ENCODE measurements at places on chromosomes 3 and 15.

- no peak for DNase-seq
These were observed 299 bp downstream of the TYRO3 start for GRCh38 chr15:41559239-41559782.

GRCh38 chr15:62929000-62929357, 113.6 kb upstream of the TPM1 start:
- no peak for DNase-seq

GRCh38 chr15:74903676-74904075, 3.0 kb downstream of the FAM219B start:
- no peak for DNase-seq

DNA sequence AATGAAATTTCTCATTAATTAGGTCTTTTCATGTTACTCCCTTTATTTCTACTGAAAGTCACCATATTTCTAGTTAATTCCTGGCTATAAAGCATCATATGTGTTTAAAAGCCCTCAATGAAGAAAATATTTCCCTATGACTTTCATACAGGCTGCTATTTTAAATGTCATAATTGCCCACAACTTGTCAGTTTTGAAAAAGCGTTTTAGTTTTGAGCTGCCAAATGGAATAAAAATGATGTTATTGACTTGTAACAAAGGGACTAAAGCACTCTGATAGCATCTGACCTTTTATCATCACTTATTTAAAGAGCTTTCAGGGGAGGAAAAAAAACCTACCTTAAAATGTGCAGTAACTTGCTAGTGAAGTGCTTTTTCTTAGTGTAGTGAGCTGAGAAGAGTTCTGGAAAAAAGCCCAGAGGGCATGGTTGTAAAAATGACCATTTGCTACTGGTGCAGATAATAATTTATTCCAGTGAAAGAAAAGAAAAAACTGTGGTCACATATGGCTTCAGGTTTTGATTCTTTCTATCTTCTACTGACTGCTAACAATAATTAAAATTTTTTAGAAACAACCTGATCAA, 877.2 kb downstream of the CADM2 start:
- DNase-seq = no peak

- DNase-seq = no peak
These were observed 59.9 kb upstream of the PPIB start for GRCh38 chr15:64222573-64223366.

GRCh38 chr3:23904545-23904944, 12.2 kb downstream of the NKIRAS1 start:
- no peak for DNase-seq

GRCh38 chr3:53109190-53109589, 21.0 kb downstream of the RFT1 start:
- no peak for DNase-seq

DNA sequence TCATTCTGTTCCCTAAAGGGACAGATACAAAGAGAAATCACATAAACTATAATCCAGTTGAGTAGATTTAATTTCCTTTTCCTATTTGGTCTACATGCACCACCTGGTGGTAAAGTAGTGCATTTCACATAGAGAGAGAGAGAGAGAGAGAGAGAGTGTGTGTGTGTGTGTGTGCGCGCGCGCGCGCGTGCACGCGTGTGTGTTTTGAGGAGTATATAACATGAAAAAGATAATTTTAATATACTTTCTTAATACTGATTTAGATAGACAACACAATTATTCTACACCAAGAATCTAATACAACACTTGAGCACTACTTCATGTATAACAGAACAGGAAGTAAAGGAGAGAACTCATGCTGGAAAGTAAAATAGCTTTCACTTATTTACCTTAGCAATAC, 1.1 kb upstream of the FGF7 start:
- peak; percentile 13 for DNase-seq

GRCh38 chr3:117553461-117553860, 843.9 kb downstream of the TUSC7 start:
- no peak for DNase-seq

DNA sequence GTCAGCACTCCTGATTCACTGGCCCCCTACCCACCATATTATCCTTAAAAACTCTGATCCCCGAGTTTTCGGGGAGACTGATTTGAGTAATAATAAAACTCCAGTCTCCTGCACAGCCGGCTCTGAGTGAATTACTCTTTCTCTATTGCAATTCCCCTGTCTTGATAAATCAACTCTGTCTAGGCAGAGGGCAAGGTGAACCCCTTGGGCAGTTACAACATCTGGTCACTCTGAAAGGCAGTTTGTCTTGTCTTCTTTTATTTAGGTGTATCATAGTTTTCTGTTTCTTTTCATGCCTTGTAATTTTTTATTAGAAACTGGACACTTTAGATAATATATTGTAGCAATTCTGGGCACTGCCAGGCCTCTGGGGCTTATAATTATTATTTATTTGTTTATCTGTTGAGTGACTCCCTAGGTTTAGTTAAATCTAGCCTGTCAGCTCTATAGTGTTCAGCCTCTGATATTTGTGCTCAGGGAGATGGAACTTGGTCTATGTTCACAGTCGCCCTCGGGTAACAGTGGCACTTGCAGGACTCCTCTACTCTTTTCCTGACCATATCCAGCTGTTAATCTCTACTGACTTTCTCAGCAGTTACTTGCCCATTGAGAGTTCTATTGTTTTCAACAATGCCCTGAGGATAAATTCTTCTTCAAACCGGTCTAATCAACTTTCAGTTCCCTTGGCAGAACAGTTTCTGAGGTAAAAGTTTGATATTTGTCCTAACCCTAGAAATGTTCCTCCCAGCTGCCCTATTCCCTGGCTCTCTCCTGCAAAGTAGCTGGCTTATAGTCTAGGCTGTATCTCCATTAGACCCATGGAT, 15.5 kb upstream of the PLAAT1 start:
- no peak for DNase-seq

DNA sequence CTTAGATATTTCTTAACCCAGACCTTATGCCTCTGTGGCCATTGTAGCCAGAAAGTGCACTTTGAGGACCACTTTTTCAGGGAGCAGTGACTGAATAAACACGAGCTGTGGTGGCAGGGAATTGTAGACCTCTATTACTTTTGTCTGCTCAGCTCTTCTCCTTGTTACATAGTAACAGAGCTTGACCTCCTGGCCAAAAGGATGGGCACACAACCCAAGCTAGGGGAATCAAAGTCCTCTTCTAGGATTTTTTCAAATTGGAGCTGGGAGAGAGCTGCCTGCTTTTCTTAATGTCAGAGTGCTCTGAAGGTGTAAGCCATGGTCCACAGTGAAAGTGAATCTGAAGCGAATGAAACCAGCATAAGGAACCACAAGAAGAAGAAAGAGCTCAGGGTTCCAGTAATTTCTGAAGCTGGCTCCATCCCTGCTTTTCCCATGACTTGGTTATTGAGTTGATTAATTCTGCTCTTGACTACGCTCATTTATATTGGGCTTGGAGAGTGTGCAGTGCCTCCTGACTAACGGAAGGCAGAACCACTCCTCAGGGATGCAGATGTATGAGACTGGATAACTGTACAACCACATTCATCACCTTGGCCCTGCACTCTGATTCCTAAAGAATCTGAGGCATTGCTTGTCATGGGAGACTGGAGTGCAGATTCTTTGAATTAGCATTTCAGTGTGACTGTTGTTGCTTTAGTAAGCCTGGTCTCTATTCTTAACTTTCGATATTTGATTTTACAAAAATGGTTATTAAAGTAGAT, 60.9 kb downstream of the TLNRD1 start:
- DNase-seq = no peak

DNA sequence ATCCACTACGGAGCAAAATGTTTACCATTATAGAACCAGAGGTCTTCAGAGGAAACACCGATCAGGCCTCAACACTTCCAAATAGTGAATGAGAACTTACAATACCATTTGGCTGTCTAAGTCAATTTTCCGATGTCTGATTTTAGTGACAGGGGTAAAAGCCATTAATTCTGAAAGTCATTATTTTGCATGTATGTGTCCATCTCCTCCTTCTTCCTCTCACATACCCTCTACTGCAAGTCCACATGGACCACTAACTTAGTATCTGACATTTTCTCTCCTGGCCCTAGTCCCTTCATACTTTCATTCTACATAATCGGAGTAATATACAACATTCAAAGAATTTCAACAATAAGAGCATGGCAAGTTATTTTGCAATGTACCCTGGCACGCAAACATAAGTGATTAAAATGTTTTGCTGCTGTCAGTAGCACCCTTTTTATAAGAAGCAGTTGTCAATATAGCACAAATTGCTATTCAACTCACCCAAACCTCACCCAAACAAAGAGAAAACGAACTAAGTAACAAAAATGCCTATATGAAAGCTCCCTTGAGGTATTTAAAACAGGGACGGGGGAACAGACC, 1.9 kb downstream of the TOP2B start:
- DNase-seq = no peak

- DNase-seq = no peak
These were observed 60.5 kb upstream of the KY start for GRCh38 chr3:134711284-134711683.

- no peak for DNase-seq
These were observed 140.4 kb downstream of the GABRB3 start for GRCh38 chr15:26632500-26632899.

DNA sequence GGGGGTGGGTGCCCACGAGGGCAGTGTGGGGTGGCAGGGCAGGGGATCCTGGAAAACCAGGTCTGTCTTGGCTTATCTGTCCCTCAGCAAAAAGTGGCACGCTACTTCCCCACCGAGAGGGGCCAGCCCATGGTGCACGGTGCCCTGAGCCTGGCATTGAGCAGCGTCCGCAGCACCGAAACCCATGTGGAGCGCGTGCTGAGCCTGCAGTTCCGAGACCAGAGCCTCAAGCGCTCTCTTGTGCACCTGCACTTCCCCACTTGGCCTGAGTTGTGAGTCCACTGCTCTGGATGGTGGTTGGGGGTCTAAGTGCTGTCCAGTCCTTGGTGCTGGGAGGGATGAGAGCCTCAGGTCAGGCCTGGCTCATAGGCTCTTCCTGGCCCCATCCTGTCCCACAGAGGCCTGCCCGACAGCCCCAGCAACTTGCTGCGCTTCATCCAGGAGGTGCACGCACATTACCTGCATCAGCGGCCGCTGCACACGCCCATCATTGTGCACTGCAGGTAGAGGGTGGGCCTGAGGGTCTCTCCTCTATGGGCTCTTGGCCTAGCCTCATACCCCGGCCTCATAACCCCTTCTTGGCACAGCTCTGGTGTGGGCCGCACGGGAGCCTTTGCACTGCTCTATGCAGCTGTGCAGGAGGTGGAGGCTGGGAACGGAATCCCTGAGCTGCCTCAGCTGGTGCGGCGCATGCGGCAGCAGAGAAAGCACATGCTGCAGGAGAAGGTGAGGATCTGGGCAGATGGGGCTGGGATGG, 31.1 kb downstream of the PTPN23 start:
- no peak for DNase-seq

DNA sequence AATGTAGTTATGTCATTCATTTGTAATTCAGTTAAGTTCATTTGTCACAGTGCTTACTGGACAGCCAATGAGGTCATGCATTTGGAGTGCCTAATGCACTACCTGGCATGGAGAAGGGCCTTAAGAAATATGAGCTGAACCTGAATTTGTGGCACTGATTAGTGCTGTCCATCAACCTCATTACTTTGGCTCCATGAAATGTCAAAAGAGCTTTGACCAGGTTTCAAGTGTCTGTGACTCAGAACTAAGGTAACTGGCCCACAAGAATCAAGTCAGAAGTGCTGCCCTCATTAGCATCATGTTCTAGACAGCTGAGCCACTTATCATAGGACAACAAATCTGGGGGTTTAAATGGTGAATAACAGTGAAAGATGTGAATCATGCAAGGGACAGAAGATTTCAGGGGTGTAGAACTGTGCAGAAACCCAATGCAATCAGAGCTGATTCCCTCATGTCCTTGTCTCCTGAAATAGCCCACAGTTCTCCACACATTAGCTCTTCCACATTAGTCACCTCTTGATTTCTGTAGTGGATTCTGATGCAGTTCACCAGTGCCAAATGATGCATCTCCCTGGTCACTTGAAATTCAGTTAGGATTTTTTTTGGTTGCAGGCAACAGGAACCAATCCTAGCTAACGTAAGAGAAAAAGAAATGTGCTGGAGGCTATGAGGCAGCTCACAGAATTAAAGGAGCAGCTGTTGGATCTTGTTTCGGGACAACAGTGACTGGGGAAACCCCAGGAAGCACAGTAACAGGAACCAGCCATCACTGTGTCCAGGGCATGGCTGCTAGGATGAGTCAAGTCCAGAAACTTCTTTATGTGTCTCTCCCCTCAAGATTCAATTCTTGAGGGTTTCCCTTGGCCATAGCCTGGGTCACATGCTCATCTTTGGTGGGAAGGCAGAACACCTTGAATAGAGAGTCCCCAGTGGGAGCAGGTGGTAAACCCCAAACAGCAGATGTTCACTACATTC, 38.7 kb downstream of the CHST2 start:
- DNase-seq = no peak

- no peak for DNase-seq
These were observed 92.0 kb downstream of the RBPMS2 start for GRCh38 chr15:64683378-64683777.

- no peak for DNase-seq
These were observed 831.5 kb upstream of the NR2F2 start for GRCh38 chr15:95498961-95499360.

- DNase-seq = peak; percentile 49
These were observed 48.9 kb upstream of the CPNE4 start for GRCh38 chr3:132083583-132084279.

- no peak for DNase-seq
These were observed 483.2 kb upstream of the TBL1XR1 start for GRCh38 chr3:177680472-177680821.

DNA sequence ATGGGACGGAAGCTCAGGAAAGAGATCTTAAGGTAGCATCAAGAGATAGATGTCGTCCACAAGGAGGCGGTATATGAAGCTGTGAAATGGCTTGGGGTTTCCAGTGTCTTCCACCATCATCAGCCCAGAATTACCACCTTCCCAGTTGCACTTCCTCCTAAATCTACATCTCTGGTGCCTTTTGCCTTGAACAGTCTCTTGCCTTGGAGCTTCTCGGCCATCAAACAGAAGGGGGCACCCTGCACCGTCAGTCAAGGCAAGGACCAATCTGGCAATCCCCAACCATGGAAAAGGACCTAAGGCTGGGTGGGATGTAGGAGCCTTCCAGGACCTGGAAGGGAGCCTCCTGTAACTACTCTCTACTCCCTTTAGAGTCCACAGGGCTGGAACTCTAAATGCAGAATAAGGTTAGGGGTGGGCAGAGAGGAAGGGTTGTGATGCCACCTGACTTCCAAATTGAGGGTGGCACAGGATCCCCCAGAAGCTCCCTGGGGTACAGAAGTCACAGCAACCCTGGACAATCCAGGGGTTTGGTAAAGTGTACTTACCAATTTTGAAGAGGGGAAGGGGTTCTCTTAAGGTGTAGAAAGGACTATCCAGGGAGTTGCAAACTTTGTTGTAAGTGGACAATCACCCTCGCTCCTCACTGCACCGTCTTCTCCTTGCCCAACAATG, 1.0 kb upstream of the RYR3 start:
- no peak for DNase-seq

GRCh38 chr3:126967386-126967785, 15.5 kb upstream of the PLXNA1 start:
- no peak for DNase-seq

DNA sequence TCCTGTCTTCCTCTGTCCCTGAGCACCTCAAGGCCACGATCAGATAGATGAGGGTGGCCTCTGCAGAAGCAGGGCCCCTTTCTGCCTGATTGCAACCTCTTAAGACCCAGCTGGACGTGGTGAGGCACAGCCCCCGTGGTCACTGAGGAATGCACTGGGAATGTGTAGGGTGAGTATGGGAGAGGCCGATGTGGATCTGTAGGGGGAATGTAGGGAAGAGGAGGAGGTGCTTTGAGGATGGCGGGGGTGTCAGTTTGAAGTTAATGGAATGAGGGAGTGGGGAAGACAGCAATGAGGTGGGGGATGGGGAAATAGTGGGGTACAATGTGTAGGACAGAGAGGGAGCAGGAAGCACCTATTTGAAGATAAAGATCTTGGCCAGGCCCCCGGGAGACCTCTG, 785 bp upstream of the IQCF5 start:
- peak; percentile 59 for DNase-seq

All from NT2/D1 (cell line).